Natural killer cell (primary cell): ENCODE measurements at places on chromosomes 7 and 10. TPM values are rescaled to one million over a fixed set of nuclear protein-coding genes. Genes with fewer than 3 reads are reported as not detected.
A peak's percentile ranks its signal among the peaks of the same experiment; 100 is the strongest.

DNA sequence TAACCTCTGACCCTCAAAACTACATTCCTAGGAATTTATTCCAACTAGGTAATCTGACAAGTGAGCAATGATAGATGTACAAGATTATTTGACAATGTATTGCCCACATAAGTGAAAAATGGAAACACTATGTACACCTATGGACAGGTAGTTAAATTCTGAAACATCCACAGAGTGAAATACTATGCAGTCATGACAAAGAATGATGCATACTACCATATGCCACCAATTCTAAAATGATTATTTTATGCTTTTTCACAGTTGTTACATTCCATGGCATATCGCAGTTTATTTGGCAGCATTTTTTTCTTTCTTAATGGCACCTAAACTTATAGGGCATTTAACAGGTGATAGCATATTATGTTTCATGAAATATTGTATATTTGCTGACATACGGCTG lies 20.1 kb upstream of the TNPO3 start:
- no peak for DNase-seq

DNA sequence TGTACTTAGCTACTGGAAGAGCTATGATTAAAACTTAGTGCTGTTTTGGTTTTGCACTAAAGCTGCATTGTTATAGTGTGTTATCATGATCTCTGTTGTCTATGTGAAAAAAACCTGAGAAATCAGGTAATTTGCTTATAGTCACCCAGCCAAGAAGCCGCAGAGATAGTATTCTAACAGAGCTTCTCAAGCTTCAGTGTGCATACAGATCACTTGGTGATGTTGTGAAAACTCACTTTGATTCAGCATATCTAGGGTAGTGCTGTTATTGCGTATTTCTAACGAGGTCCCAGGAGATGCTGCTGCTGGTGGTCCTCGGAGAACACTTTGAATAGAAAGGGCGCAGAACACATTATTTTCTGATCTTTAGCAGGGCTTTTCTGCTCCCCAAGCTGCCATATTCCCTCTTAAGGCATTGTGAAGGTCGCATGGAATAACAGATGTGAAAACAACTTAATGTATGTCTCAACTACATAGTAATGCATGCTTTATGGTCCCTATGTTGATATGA lies 68.4 kb upstream of the PDCD4 start:
- DNase-seq: no peak

GRCh38 chr7:42348071-42348470 lies 111.1 kb upstream of the GLI3 start:
- no peak for DNase-seq

- DNase-seq: no peak
These were observed 116.6 kb downstream of the NKX6-2 start for GRCh38 chr10:132669208-132669861.

DNA sequence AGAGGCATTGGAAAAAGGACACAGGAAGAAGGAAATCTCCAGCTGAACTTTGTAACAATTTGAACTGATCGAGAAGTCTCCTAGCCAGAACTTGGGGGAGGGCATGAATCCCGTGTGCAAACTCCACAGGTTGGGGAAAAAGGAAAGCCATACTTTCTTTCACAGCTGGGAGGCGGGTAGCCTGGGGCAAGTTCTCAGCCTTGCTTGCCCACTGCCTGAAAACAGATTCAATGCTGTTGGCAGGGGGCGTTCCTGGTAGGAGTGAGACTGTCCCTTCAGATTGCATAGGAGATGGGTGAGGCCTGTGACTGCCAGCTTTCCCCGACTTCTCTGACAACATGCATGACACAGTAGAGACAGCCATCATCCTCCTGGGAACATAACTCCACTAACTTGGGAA lies 289.1 kb upstream of the PHF14 start:
- no peak for DNase-seq

- no peak for DNase-seq
These were observed 393.4 kb downstream of the ACTR3B start for GRCh38 chr7:153152801-153153422.

GRCh38 chr10:129544205-129545202 lies 77.5 kb downstream of the MGMT start:
- DNase-seq: no peak

DNA sequence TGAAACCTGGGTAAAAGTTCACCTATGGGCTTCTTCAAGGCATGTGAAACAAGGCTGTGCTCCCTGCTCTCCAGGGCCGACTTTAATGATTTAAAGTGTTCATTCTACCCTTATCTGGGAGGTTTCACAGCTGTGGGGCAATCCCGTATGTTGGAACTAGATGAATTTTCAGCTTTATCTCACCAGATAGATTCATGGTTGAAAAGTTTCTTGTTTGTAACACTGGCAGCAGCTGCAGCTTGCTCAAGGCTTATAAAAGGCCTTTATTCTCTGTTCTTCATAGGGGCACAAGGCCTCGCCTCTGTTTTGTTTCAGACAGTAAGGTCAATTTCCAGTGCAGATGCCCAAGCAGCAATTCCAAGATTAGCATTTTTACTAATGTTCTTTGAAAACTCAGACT lies 70.4 kb upstream of the DNAJB12 start:
- DNase-seq: no peak

DNA sequence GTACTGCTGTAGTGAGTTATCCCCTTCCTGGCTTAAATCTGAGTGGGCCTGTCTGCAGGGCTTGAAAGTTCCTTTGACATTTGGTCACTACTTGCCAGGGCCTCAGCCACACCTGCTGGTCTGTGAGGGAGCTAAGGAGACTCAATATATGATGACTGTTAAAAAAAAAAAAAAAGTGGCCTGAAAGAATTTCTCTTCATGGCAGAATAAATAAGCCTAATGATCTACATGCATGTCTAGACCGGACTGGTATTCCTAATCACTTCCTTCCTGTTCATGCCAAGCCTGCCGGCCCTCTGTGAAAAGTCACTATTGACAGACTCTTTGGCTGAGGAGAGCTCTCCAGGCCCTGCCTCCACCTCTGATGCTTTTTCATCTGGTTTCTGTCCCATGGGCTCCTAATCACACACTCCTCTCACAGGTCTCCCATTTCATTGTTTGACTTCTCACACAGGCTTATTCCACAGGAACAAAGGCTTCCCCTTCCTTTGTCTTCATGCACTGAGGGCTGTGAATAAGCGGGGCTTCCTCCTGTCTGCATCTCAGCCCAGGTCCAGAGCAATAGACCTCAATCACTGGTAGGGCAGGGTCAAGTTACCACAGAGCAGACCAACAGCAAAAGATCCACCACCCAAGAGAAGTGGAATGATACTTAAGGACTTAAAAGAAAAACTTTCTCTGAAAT lies 99.1 kb upstream of the SEC61G start:
- no peak for DNase-seq

GRCh38 chr10:131905603-131906268 lies 4.9 kb downstream of the PPP2R2D start:
- DNase-seq: no peak

DNA sequence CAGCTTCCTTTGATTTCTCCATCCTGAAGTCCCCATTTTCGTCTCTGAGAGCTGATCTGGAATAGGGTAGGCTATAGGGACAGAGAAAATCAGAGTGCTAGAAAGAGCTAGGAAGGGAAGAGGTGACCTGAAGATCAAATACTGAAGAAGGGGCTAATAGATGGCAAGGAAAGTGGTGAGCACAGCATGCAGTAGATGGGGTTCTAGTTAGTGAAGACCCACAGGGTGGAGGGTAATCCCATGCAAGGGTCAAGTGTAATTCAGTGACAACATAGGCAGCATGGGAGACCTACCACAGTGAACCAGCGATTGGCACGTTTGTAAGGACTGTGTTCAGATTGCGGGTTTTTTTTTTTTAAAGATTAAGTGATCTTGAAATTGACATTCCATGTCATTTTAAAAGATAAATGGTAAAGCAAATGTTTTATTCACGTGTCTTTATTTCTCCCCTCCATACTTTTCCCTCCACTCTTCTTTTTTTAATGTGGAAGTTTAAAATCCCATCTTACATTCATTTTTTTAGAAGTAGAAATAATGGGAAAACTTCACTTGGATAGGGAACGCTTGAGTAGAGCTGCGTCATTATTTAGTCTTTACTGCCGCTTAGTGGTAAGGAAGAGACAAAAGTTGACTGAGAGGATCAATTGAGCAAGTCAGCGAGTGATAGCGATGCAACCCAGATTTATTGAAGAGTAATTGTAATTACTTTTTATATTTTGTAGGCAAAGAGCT lies 21.0 kb upstream of the ABI1 start:
- DNase-seq: peak; percentile 70

DNA sequence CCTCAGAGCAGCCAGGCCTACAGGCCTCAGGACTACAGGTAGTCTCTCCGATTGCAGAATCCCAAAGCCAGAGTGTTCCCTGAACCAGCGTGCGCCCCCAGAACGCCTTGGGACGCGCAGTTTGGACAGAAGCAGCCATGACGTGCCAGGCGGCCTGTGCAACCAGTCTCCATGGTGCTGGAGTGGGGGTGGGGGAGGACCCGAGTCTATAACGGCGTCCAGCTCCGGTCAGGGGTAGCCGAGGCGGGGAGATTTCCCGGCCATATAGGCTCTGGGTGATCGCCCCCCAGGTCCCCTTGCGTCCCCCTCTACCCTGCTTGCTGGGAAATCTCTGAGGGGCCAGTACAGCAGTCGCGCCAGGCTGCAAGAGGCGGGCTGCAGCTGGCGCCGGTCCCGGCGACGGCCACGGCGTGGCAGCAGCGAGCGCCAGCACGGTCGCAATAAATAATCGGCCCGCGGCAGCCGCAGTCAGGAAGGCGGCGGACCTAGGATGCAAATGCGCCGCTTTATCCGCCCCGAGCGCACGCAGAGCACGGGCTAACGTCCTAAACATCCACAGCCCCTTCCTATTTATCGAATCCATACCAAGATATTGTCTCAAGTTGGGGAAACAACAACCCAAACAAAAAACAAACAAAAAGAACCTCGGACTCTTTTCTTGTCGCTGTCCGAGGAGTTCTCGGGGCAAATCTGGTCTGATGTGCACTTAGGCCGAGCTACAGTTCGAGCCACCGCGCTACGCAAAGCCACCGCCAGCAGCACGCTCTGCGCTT lies 1.6 kb downstream of the HOXA3 start:
- peak; percentile 85 for DNase-seq

- no peak for DNase-seq
These were observed 340.7 kb downstream of the KIF20B start for GRCh38 chr10:90042075-90042474.

- DNase-seq: no peak
These were observed 208.2 kb upstream of the PRKCQ start for GRCh38 chr10:6788231-6788630.

GRCh38 chr10:12875100-12875499 lies 126.4 kb downstream of the CCDC3 start:
- DNase-seq: no peak

DNA sequence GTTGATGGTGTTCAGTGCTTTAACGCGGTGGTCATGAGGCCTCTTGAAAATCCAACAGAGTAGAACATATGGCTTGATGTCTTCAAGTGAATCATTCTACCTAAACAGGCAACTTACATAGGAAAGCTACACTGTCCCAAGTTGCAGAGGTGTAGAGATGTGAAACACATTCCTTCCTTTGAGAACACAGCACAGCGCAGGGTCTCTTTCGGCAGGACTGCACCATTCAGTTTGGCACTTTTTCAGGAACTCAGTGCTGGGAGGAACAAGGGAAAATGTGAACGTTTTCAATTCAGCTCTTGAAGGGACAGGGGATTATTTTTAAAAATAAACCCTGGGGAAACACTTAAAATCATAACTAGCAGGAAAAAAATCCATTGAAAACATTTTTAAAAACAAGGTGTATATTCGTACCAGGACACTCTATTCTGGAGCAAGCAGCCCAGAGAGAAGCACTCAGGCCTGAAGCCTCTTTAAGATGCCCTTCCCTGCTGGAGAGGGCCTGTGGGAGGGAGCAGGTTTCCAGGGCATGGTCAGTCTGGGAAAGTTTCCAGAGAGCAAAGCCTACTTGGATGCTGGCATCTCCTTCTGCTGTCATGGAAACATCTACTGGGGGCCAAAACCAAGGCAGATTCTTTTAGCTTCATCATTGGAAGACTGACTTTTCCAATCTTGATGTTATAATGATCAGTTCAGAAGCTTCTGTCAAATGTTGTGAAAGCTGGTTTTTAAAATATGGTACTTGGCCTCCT lies 60.4 kb upstream of the NPVF start:
- no peak for DNase-seq

- no peak for DNase-seq
These were observed 414.6 kb upstream of the FOXK1 start for GRCh38 chr7:4267341-4268039.

DNA sequence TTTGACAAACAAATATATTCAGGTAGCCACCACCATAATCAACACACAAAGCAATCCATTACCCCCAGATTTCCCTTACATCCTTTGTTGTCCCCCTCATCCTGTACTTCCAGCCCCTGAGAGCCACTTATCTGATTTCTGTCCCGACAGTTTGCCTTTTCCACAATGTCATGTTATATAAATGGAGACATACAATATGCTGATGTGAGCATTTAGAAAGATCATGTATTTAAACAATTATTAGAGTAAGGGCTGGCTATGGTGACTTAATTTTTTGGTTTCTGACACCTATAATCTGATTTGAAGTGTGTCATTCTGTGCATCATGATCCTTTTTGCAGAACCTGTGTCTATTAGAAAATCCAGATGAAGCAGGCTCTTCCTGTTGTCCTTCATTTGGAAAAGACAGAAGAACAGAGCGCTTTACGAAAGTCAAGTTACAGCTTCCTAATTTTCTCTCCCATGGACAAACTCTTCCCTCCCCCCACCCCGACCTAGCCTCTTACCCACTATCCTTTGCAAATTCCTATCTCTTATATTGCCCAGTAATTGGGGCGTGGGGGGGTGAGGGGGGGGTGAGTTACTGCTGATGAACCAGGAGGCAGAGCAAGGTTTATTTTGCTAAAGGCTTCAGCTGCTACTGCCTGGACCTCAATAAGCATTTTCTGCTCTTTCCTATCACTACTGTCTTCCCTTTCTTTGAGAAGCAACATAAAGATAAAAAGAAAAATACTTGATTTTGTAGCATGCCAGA lies 252.4 kb upstream of the C7orf33 start:
- DNase-seq: no peak

- no peak for DNase-seq
These were observed 376.4 kb downstream of the TCERG1L start for GRCh38 chr10:130935128-130935439.

DNA sequence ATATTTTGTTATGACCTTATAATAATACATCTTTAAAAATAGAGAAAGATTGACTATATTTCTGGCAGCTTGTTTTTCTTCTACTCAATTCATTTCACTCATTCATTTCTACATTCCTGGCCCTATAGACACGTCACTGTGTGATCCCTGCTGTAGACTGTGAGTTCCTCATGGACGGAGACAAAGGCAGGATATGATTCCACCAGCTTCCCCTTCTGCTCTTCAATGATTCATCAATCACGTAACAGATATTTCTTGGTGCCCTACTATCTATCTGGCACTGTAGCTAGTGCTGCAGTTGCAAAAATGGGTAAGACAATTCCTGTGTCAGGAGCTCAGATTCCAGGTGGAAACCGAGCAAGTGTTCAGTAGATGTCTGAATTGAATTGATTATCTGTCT lies 415.0 kb downstream of the SFMBT2 start:
- DNase-seq: no peak

GRCh38 chr7:100372256-100372655 lies 1.0 kb upstream of the PILRA start:
- DNase-seq: peak; percentile 37

The SLC18A2 gene
- total RNA-seq: 0.21 TPM

The ZNF853 gene
- total RNA-seq: 12.0 TPM

The AKR1C8 gene
- total RNA-seq: 4.1 TPM

The AKR1C2 gene
- not detected for total RNA-seq

The SPDYE16 gene
- total RNA-seq: 1.4 TPM

The SNX8 gene
- total RNA-seq: 12.6 TPM

The SH2D4B gene
- total RNA-seq: 0.19 TPM

The KIAA1217 gene
- not detected for total RNA-seq

The LRIT1 gene
- total RNA-seq: not detected

The SNX13 gene
- 38.5 TPM for total RNA-seq

The AKR1D1 gene
- total RNA-seq: not detected

The FAM24B gene
- total RNA-seq: 8.5 TPM
